ENCODE measurements at places on chromosomes 12 and 14.

- DNase-seq = no peak
Measured at GRCh38 chr12:28390761-28391385, 200.6 kb downstream of the CCDC91 start.

DNA sequence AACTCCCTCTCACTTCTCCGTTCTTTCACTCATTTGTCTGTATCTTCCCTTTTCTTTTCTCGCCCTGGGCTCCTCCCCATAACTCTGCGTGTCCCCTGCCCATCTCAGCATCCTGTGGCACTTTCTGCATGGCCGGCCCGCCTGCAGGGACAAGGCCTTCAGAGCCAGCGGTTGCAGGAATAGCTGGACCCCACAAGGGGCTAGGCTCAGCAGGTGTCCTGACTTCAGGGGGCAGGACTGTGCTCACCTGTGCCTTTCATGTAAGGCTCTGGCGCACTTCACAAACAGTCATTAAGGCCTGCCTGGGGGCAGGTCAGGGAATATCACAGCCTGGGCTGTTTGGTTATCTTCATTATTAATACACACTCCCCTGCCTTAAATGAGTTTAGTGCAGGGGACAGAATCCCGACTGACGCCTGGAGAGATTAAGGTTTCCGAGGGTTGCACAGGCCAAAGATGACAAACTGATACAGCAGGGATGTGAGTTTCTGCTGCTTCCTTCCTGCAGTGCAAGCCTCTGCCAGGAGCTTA is 768.8 kb upstream of the TBX3 start:
- no peak for DNase-seq

- no peak for DNase-seq
Measured at GRCh38 chr12:18496156-18496555, 234.8 kb downstream of the PIK3C2G start.

- no peak for DNase-seq
Measured at GRCh38 chr12:214003-214741, at the start of gene SLC6A12. SLC6A12 (minus strand) TSS chr12:214157; CDS start chr12:209986, 4,171 bp downstream.

- no peak for DNase-seq
Measured at GRCh38 chr14:75123991-75124390, 2.9 kb downstream of the NEK9 start.

GRCh38 chr14:64196056-64196455 is 98.1 kb downstream of the ESR2 start:
- no peak for DNase-seq

DNA sequence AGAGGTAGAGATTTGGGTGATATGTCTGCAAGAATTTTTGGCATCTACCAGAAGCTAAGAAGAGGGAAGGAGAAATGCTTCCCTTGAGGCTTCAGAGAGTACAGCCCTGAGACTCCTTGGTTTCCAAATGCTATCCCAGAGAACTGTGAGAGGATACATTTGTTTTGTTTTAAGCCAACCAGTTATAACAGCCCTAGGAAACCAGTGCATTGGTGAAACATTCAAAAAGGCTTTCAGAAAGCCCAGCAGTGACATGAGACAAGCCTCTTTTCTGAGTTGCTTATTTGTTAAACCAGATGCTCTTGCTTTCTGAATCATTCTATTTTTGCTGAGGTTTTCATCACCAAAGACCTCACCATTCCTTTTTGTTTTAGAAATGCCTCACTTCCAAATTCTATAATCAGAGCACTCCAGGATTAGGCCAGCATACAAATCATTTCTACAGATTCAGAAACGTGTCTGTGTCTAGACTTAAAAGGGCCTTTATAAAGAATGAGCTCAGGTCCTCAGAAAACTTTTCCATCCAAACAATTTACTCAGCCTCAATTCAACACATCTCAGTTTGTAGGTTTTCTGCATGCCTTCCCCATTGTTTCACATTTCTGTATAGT is 1617.8 kb upstream of the FLRT2 start:
- DNase-seq = no peak
